ENCODE measurements at places on chromosomes 16 and 17.

GRCh38 chr16:78972986-78973385, 627.6 kb downstream of the MAF start:
- no peak for DNase-seq

DNA sequence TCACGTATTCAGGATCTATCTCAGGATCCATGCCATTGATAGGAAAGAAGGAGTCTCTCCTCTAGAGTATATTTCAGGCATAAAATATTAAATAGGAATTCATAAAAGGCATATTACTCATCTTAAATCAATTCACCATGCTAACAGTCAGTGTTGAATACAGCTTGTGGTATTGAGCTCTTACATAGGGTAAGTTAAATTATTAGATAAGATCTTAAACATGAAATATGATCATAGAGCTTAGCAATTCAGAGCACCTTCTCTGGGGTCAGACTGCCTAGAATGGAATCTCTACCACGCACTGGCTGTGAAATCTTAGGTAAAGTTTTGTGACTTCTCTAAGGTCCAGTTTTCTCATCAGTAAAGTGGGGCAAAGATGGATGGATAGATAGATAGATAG, 20.7 kb downstream of the MARCHF10 start:
- DNase-seq, result no peak

DNA sequence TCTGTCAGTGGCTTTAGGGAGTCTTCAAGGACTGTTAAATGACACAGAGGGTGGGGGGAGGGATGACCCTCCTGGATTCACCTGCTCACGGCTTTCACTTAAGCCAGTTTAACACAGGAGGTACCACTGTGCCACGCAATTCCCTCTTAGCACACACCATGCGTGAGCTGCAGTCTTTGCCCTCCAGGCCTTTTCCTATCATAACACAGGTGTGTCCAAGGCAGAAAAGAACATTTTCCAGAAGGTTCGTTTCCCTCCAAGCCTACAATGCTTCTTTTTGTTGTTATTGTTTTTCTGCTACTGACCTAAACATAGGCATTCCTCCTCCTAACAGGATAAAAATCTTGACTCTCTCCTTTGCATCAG, 1.1 kb downstream of the ZFHX3 start:
- DNase-seq, result no peak

DNA sequence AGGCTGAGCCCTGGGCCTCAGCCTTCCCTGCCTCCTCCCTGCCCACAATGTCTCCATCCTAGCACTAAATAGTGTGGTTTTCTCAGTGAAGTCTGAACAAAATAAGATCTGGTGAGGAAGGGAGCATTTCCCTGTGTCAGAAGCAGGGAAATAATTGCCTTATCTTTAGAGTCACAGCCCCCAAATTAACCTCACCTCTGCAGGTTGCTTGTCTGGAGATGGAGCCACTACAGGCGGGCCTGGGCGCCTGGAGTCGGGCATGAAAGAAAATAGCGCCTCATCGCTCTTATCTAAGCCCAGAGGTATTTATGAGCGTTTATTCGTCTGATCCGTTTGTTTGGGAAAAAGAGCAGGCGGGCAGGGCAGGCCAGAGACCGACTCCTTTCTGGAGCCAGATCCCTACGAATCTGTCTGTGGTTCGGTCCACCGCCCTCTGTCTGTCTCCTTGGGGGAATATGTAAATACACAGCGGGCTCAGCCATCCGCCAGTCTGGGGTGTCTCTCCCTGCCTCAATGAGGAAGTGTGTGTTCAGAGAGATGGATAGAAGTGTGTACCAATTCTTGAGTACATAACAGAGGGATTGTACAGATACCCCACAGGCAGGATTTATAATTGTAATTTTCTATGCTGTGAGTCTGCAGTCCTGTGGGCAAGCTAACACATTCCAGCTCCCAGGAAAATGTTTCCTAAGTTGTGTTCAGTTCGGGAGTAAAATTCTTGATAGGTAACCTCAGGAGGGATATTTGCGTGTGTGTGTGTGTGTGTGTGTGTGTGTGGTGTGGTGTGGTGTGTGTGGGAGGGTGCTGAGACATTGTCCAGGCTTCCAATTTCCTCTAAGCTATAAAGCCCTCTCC, 4.3 kb downstream of the HOXB6 start:
- no peak for DNase-seq

- no peak for DNase-seq
These were observed 118.9 kb downstream of the PARN start for GRCh38 chr16:14510939-14511799.

GRCh38 chr16:84924331-84925091, 86.8 kb downstream of the ZDHHC7 start:
- DNase-seq, result no peak

DNA sequence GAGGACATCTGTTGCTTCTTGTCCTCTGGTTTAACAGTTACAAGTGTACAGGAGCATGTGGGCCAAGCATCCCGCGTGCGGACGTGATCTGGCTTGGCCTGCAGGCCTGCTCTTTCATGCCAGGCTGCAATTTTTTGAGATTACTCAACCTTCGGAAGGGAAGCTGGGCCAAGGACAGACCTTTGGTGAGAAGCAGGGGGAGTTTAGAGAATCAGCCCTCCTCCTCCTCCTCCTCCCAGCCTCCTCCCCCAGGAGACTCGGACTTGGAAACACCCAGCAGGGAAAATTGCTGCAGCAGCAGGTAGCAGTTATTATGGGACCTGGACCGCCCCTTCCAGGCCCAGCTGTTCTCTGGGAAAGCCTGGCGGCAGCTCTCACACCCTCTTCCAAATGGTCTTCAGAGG, 5.1 kb upstream of the KLHL36 start:
- DNase-seq, result no peak

GRCh38 chr16:17466876-17467275, 3.9 kb downstream of the XYLT1 start:
- no peak for DNase-seq

- no peak for DNase-seq
These were observed 6.9 kb upstream of the ABCA10 start for GRCh38 chr17:69235338-69236058.

DNA sequence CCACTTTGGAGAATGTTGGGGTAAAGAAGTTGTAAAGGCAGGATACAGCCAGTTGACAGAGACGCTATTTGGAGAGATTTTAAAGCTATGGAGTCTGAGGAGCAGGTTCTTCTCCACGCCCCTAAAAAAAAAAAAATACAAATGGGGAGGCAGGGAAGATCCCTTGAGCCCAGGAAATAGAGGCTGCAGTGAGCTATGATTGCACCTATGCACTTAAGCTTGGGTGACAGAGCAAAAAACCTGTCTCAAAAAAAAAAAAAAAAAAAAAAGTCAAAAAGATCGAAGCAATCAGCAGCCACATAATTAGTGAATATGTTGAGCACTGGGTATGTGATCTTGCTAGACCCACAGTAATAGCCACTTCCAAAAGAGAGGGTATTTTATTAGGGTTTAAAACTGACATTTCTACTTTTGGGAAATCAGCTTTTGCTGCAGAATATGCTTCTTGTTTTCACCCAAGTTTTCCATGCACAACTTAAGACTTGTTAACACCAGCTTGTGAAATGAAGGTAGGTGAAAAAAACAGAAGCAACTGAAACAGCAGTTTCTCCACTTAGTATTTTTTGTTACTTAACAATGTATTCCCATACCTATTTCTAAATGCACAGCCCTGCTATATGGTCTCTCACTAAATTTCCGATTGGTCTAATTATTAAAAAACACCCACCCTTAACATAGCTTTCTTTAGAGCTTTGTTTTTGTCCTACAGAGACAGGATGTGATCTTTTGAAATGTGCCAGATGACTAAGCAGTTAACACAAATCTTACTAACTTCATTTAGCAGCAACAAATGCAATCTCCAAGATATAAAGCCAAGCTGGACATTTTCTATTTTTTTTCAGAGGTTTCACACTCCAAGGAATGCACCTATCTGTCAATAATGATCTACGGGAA, 2.5 kb upstream of the ARL6IP1 start:
- DNase-seq, result no peak

GRCh38 chr17:80364091-80364691, 50.8 kb upstream of the ENDOV start:
- DNase-seq, result no peak

DNA sequence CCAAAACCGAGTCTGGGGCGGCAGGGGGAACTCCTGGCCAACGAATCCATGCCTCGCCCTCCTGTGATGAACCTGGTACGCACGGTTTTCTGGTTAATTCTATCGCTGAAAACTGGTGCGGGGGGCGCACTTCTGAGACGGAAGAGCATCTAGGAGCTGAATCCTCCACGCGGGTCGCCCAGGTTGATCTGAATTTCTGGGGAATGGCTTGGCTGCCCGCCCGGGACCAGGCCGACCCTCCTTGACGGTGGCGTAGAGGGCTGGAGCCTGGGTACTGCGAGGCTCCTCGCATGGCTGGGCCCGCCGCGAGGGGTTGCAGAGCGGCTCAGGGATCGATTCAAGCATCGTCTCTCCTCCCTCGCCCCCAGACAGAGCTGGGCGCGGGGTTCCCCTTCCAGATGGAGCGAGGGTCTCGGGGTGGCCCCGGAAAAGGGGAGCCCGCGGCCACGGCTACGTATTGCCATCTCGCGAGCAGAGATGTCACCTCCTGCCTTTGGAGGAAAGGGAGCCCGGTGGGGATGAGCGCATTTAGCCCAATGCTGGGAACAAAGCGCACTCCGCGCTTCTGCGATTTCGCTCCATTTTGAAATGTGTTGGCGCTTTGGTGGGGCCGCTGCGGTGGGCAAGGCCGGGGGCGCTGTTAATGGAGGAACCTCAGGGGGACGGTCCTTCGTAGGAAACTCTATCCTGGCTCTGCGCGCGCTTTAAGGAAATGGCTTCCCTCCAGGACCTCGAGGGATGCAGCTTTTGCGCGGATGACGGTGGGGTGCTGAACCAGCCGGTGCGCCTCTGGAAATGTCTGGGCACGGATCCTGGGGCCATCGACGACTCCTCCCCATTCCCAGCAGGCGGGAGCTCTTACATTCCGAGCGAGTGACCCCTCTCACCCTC, 2.7 kb downstream of the MAPT start:
- DNase-seq, result no peak

DNA sequence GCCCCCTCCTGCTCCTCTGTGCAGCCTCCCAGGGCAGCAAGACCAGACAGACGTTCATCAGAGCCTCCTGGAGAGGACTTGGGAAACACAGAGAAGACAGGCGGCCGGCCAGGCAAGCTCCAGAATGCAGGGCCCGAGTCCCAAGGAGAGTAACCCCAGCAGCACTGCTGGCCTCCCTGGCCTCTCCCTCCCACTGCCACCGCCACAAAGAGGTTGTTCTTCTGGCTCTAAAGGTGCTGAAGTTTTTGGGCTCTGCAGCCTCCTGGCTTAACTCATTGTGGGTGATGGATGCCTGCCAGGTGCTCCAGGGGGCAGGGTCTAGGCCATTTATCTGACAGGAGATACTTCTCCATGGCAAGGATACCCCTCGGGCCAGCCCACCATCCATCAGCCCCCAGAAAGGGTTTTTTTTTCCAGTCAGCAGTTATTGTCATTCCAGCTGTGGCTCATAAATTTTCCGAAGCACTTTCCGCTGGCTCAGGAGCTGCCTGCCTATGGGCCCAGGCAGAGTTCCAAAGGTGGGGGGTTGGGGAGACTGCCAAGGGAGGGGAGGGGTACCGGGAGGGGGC, 32.0 kb upstream of the MRPS23 start:
- DNase-seq, result no peak

DNA sequence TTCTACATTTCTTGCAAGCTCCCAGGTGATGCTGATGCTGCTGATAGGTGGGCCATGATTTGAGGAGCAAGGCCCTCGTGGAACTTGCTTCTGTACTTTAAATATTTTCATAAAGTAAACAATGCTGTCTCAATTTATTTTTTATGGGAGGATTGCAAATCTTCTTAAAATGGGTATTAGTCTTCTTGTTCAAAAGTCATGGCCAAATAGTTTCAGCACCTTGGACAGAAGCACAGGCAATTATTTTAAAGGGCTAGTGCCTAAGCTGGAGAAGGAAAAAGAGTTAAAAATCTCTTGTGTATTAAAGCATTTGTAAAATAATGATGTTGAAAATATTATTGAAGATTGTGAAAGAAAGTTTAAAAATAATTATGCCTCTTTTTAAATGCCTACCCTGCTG, 50.5 kb downstream of the GPR139 start:
- DNase-seq, result no peak

DNA sequence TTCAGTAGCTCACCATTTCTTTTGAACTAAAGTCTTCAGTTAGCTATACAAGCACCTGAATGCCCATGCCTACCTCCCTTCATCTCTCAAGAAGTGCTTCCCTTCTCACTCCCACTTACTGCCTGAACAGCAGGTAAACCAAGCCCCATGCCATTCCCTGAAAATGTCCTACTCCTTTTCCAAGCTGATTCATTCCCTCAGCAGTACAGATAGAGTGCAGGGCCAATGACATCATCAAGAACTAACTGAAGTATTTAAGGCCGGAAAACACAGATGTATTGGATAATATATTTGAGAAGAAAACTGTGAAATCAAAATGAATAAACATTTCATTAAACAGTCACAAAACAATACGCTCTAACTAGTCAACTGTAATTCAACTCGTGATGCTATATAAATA, 478.8 kb upstream of the CDH11 start:
- DNase-seq, result no peak

- no peak for DNase-seq
These were observed 310.0 kb downstream of the SOX9 start for GRCh38 chr17:72430611-72431432.

DNA sequence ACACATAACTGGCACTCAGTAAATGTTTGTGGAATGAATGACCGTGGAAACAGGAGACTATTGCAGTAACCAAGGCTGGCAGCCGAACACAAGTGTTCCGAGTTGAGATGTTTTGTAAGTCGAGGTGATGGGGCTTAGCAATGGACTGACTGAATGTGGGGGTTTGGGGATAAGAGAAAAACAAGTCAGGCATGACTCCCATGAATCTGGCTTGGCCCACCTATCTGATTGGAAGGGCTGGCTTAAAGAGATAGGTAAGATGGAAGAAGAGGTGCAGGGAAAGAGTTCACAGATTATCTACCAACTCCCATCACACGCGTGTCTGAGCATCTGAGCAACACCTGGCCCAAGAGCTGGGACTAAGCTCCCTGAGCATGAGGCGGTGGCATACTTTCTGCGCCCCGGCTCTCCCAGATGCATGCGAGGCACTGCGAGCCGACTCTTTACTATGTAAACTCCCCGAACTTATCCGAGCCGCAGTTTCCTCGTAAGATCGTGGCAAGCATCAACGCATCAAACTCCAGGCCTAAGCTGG, 539 bp downstream of the IFT20 start:
- no peak for DNase-seq

- no peak for DNase-seq
These were observed 1.6 kb upstream of the GAST start for GRCh38 chr17:41710472-41711090.

GRCh38 chr17:30207655-30208054, 27.8 kb downstream of the SLC6A4 start:
- no peak for DNase-seq

- DNase-seq, result no peak
These were observed 468.2 kb downstream of the XYLT1 start for GRCh38 chr16:17002565-17002964.

DNA sequence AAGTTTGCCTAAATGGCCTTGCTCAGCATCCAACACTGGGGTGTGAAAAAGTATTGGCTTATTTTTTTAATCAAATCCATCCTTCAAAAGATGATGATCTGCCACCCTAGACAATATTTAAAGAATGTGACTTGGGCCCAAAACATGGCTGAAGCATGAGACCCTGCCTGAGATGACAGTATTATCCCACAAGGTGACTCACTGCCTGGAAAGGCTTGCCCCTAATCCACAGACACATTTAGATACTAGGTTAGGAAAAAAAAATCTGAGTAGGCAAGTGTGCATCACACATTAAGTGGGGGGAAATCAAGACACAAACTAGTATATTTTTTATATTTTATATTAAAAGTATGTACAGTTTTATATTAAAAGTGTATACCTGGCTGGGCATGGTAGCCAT, 38.4 kb downstream of the TOM1L2 start:
- no peak for DNase-seq

All from activated gamma-delta T cell (primary cell).